KBM-7 (cell line): ENCODE measurements at places on chromosomes 13 and 19.
A peak's percentile ranks its signal among the peaks of the same experiment; 100 is the strongest.

- peak; percentile 70 for DNase-seq
Observed at GRCh38 chr19:32675720-32676185, at the start of gene RGS9BP. Gene RGS9BP (plus strand): TSS chr19:32675848. CDS start chr19:32676264, 416 bp downstream.

DNA sequence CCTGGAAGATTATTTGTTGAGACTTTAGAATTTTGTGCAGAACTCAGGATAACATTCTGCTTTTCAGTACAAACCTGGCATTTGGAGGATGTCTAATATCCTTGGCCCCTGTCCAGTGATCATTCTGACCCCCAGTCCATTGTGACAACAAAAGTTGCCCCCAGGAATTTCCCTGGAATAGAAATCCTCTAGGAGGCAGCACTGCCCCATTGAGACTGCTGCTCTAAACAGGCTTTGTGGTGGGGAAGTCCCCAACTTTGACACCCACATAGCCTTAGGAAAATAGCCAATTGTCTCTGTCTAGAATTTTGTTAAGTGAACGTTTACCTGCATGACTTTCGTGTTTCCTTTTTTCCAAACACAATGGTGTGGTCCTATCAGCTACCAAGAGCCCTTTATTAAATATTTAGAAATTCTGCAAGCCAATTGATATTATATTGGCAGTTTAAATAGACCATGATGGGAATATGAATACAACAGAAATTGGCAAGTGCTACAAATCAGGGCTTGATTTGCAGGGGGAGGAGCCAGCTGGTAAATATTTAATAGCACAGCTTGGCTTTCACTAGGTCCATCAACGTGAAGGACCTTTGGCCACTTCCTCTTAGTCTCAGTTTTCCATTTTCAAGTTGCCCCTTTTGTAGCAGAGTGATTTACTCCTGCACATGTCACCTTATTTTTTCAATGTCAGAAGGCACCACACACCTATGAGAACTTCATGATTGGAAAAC, 451.7 kb downstream of the EFNB2 start:
- peak; percentile 15 for DNase-seq

GRCh38 chr13:51193387-51193786, 28.8 kb upstream of the FAM124A start:
- DNase-seq = no peak

DNA sequence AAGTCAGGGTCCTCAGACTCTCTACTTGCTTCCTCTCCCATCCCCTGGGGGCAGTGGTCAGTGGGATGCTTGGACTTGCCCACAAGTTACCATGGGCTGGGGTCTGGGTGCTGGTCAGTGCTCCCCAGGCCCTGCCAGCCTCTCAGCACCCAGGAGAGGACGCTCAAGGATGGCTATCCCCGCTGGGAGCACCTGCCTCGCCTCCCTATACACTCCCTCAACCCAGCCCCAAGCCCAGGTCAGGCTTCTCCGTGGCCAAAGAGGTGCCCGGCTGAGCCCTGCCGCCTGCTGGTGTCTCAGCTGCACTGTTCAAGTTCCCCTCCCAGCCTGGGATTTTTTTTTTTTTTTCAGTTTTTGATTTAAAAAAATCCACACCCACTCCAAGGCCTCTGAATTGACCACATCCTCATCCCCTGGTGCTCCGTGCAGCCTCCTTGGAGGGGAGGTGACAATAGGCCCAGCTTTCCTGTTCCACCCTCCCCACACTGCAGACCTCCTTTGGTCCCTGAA, 10.8 kb downstream of the F2RL3 start:
- peak; percentile 80 for DNase-seq

- no peak for DNase-seq
Observed at GRCh38 chr19:14142262-14143190, 6.1 kb upstream of the ASF1B start.

- DNase-seq = no peak
Observed at GRCh38 chr13:92727118-92727517, 499.5 kb upstream of the GPC6 start.

GRCh38 chr13:95241321-95241720, 59.9 kb downstream of the ABCC4 start:
- no peak for DNase-seq

GRCh38 chr13:29529754-29530153, 65.7 kb downstream of the SLC7A1 start:
- DNase-seq = no peak

DNA sequence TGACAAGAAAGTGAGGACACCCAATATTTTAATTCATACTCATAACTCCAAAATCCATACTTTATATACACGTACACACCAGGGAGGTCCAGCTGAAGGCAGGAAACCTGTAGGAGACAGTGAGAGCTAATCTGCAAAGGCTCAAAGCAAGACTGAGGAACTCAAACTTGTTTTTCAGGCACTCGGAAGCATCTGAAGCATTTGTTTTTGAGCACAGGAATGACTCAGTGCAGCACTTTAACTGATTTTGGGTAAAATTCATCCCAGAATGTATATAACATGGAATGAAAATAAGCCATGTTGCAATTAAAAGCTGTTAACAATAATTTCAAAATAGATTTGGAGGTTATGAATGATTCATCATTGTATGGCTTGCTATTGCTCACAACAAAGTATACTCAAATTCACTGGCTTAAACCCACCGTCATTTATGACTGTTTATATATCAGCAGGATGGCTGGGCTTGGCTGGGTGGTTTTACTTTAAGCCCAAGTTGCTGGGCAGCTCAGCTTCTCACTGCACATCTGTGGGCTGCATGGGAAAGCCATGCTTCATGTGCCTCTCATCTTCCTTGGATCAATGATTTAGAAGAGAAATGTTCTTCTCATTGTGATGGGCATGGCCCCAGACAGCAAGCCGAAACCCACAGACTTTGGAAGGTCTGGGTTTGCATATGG, 177.0 kb downstream of the RFC3 start:
- DNase-seq = no peak

- no peak for DNase-seq
Observed at GRCh38 chr13:38752686-38753085, 65.8 kb downstream of the FREM2 start.

- no peak for DNase-seq
Observed at GRCh38 chr19:17318966-17319365, 9.6 kb downstream of the DDA1 start.

GRCh38 chr13:49967456-49967855, 29.4 kb upstream of the TRIM13 start:
- DNase-seq = no peak

DNA sequence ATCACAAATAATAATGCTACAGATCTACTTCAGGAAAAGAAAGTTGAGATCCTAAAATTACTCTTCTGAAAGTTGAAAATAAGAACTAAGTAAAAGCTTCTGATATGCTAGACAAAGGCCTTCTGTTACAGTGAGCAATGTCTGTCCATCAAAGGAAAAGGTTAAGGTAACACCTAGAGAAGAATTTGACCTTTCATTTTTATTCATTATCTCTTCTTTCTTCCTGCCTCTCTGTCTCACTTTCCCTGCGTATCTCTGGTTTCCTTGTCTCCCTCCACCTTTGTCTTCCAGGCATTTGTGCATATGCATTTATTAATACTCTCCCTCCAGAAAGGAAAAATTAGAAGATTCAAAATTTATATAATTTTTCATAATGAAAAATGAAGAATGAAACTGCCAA, 49.0 kb downstream of the ZAR1L start:
- no peak for DNase-seq

DNA sequence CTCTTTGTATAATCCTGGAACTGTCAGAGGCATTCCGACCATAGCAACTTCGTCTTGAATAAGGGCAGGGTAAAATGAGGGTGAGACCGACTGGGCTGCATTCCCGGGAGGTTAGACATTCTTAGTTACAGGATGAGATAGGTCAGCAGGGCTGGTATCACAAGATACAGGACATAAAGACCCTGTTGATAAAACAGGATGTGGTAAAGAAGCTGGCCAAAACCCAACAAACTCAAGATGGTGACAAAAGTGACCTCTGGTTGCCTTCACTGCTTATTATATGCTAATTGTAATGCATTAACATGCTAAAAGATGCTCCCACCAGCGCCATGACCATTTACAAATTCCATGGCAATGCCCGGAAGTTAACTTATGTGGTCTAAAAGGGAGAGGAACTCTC, 27.7 kb upstream of the MBNL2 start:
- no peak for DNase-seq

- no peak for DNase-seq
Observed at GRCh38 chr19:5179256-5179655, 161.4 kb downstream of the PTPRS start.

GRCh38 chr13:67229481-67230403, at the start of gene PCDH9:
Gene PCDH9 (minus strand): TSS chr13:67230336. CDS start chr13:67228440, 1,896 bp downstream.
- no peak for DNase-seq

DNA sequence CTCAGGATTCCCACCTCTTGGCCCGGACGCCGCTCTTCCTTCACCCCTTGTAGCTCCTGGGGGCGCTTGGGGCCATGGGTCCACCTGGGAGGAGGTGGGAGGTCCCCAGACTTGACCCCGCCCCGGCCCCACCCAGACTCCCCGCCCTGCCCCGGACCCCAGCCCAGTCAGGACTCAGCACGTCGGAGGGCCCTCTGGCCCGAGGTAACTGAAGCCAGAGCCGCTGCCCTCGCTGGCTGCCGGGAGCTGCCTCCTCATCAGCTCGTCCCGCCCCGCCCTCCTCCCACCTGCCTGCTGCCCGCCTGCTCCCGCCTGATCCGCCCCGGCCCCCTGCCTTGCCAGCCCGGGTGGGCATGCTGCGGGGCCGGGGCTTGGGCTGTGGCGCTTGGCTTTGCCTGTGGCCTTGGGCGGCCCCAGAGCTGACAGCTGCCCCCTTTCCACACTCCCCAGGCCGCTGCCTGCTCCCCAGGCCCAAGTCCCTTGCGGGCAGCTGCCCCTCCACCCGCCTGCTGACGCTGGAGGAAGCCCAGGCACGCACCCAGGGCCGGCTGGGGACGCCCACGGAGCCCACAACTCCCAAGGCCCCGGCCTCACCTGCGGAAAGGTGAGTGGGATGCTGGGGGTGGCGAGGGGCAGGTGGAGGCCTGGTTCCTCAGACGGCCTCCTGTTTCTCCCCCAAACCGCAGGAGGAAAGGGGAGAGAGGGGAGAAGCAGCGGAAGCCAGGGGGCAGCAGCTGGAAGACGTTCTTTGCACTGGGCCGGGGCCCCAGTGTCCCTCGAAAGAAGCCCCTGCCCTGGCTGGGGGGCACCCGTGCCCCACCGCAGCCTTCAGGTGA, 9.4 kb downstream of the ARHGAP33 start:
- no peak for DNase-seq

- DNase-seq = peak; percentile 37
Observed at GRCh38 chr13:75393839-75394520, 88.0 kb downstream of the TBC1D4 start.

DNA sequence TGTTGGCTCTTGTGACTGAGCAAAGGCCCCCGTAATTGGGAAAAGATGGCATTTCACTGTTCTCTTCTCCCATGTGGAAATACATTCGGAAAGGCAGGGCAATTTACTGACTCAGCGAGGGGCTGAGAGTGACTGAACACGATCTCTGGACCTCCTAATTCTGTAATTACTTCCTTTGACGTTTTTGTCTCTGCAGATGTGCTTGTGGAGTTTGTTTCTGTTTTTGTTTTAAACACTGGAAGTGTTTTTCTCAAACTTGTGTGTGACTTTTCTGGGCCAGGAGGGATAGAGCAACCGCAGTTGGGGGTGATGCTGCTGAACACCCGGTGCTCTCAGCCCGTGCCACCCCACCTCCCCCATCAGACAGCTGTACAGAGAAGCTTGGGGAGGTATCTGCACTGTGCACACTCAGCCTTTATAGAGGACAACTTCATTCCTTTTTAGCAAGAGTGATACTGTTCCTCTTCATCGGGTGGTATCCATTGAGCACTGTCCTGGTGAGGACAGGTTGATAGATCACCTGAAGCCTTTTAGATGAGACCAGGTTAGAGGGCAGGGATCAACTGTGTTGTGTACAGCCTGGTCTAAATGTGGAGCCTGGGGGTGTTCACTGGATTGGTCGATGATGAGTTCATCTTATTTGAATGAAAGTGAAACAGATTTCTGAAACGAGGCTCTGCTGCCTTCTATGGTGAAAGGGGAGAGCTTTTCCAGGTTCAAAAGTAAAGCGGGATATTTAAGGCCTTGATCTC, 117.4 kb downstream of the ESD start:
- no peak for DNase-seq

- peak; percentile 69 for DNase-seq
Observed at GRCh38 chr19:49106648-49107135, 7.5 kb upstream of the LIN7B start.

- no peak for DNase-seq
Observed at GRCh38 chr19:1947651-1948209, 6.8 kb downstream of the CSNK1G2 start.

GRCh38 chr19:5369962-5370367, 29.4 kb upstream of the PTPRS start:
- peak; percentile 51 for DNase-seq

GRCh38 chr19:58557221-58558065, 968 bp downstream of the UBE2M start:
- DNase-seq = no peak

DNA sequence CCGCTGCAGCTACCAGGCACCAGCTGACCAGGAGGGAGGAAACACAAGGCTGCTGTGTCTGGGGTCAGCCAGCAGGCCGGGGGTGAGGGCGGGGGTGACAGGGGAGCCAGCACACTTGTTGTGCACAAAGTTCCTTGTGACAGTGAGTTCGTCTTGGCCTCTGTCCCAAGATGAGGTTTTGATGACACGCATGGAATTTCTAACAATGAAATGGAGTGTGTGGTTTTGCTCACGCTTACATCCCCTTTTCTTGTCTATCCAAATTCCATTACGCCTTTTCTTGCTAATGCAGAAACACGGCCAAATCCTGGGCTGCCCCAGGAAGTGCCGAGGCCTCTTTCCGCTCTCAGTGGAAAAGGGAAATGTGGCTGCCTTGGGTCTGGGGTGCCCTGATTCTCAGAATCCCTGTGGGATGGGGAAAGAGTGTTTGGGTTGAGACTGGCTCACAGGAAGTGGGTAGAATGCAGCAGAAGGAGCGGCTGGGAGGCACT, 73.8 kb downstream of the GADD45B start:
- peak; percentile 93 for DNase-seq

- DNase-seq = no peak
Observed at GRCh38 chr19:38842439-38843174, 7.2 kb downstream of the HNRNPL start.

- DNase-seq = no peak
Observed at GRCh38 chr19:43467730-43468129, 2.3 kb upstream of the LYPD3 start.

- DNase-seq = no peak
Observed at GRCh38 chr13:20776751-20777150, 3.0 kb upstream of the EEF1AKMT1 start.

- DNase-seq = peak; percentile 96
Observed at GRCh38 chr19:947707-948539, 22.1 kb downstream of the ARID3A start.

- no peak for DNase-seq
Observed at GRCh38 chr13:99792079-99792921, 179.3 kb downstream of the ZIC5 start.

- DNase-seq = no peak
Observed at GRCh38 chr13:84433024-84433423, 550.8 kb upstream of the SLITRK1 start.

GRCh38 chr19:4911314-4911713, 2.0 kb downstream of the UHRF1 start:
- DNase-seq = no peak
